ENCODE measurements at places on chromosomes 1 and 21.

DNA sequence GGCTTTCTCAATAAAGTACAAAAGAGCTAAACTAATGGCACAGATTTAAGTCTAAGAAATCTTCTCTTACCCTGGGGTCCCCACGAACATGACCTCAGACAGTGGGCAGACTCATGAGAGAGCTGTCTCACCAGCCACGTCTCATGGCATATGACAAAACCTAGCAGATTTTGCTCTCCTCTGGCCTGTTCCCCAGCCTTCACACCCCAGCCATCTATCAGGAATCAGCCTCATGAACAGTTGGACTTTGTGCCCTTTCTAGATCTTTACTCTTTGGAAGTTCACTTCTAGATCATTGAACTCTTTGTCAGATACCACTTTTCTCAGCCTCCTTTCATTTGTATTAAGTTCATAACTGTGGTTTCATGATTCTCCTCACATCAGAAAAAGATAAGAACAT lies 14.2 kb upstream of the HSD3B1 start:
- no peak for DNase-seq

DNA sequence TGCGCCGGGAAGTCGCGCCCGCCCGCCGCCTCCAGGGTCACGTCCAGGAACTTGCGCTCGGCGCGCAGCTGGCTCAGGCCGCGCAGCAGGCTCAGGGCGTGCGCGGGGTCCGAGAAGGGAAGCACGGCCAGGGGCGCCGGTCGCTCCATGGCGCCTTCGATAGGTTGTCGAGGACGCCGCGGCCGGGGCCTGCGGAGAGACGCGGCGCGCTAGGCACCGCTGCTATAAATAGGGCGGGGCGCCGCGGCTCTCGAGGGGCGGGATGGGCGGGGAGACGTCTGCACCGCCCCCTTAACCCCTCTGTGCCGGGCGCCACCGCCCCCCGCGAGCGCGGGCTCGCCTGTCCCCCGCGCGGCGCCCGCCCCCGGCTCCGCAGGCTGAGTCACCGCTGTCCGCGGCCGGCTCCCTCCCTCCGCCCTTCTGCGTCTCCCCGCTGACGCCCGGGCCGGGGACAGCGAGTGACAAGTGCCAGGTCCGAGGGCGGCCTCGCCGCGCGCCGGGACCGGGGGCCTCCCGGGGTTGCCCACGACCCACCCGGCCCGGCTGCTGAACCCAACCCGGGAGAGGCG lies at the start of gene KLHL21:
Gene KLHL21, minus strand, starts transcription at position 201 of the 569 bp plus-strand sequence. Its CDS starts 52 bp downstream, at position 149.
- peak; percentile 89 for DNase-seq

DNA sequence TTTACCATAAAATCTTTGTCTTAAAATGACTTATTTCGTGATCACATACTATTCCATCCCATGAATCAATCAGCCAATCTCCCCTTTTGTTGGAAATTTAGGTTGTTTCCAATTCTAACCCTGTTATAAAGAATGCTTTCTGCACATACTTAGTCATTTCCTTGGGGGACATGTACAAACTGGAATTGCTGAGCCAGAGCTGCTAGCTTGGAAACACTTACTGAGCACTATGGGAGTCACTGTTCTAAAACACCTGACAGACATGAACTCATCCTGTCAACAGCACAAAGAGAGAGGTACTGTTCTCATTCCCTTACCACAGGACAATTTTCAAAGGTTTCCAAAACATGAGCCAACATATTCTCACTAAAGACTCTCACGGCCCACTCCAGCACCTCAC lies 32.1 kb downstream of the AK2 start:
- DNase-seq: no peak

GRCh38 chr1:55040083-55040932 lies 960 bp downstream of the PCSK9 start:
- no peak for DNase-seq

DNA sequence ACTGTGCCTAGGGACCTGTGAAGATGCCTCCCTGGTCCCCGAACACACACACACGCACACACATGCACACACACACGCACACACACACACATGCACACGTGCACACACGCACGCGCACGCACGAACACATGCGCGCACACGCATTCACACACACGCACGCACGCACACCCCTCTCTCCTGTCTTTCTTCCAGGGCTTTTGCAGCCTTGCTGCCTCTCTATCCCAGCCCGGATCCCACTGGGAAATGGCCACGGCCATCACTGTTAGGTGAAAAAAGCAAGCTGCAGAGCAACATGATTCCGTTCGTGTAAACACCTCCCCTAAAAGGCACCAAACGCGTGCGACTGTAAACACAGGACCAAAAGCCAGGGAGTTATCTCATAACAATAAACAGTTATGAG lies 39.7 kb downstream of the NKAIN1 start:
- DNase-seq: no peak

- DNase-seq: no peak
Measured at GRCh38 chr21:40335704-40336103, 468.5 kb downstream of the PCP4 start.

DNA sequence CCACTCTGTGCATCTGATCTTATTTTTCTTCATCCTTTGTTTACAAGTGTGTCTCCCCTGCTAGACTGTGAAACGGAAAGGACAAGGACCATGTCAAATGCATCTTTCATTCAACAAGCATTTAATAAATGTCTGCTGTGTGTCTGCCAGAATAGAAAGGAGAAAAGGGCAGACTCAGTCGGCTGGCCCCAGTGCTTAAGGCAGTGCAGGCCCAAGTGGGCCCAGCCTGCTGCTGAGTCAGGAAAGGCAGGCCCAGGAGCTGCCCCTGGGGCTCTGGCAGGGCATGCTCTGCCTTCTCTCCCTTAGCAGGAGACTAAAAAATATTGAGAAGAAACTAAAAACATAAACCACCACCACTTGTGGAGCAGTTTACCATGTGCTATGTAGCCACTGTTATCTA lies 38.1 kb downstream of the PLEKHA6 start:
- DNase-seq: no peak

- no peak for DNase-seq
Measured at GRCh38 chr1:211229365-211229759, 29.8 kb upstream of the RCOR3 start.

DNA sequence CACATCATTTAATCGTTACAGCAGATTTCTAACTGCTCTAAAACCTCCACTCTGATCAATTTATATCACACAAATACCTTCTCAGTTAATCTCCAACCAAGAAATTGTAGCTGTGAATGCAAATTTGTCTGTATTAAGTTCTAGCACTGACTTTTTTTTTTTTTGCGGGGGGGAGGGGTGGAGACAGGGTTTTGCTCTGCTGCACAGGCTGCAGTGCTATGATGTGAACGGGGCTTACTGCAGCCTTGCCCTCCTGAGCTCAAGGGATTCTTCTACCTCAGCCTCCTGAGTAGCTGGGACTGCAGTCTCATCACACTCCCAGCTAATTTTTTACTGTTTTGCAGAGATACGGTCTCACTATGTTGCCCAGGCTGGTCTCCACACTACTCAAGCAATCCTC lies 163.6 kb downstream of the RERE start:
- DNase-seq: no peak

DNA sequence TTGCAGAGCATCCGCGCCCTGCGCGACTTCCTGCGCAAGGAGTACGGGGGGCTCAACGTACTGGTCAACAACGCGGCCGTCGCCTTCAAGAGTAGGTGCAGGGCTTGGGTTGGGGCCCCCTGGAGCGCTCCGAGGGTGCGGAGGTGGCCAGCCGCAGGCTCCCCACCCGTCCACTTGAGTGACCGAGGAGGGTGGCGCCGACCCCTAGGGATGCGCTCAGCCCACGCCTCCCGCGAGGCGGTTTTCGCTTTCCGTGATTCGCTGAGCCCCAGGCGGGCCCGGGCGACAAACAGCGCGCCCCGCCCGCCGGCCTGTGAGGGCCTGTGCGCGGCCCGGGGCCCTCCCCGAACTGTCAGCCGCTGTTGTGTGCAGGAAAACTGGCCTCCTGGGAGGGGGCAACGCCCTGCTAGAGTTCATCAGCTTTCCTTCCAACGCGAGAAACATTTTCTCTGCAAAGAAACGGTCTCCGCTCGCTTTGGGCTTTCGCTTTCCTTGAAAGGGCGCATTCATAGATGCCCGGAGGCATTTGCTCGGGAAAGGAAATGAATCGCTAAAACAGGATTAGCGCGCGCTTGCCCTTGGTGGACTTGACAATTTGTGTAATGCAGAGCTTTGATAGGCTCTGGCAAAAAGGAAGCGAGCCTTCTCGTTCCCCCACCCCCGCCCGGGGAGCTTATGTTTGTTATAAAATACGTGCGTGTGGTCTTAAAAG lies 668 bp downstream of the CBR3 start:
- DNase-seq: peak; percentile 78
